Foreskin fibroblast (primary cell): ENCODE measurements at places on chromosomes 4 and X.

DNA sequence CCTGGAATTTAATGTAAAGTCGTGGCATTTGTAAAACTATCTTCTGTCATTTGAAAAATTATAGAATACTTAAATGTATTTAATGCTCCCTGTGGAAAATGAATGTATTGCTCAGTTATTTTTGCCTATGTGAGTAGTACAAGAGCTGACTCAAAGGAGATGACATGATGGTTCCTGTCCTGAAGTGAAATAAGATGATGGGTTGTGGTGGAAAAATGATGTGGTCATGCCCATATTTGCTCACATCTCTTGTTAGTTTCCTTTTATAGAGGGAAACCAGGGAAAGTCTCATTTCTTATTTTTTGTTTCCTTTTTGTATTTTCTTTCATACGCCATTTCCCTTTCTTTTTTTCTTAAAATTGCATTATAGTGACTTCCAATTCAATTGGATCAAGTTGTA lies 23.7 kb downstream of the PLS3 start:
- no peak for DNase-seq

GRCh38 chr4:155887045-155887444 lies 16.5 kb upstream of the TDO2 start:
- DNase-seq, result no peak

- DNase-seq, result no peak
These were observed 277.7 kb upstream of the FTHL17 start for GRCh38 chrX:31349515-31349914.

- no peak for DNase-seq
These were observed 60.6 kb upstream of the AFAP1 start for GRCh38 chr4:8000247-8000646.

- no peak for DNase-seq
These were observed 106.2 kb upstream of the FAT1 start for GRCh38 chr4:186829740-186830449.

- no peak for DNase-seq
These were observed 162.0 kb downstream of the SNCA start for GRCh38 chr4:89674876-89675459.

DNA sequence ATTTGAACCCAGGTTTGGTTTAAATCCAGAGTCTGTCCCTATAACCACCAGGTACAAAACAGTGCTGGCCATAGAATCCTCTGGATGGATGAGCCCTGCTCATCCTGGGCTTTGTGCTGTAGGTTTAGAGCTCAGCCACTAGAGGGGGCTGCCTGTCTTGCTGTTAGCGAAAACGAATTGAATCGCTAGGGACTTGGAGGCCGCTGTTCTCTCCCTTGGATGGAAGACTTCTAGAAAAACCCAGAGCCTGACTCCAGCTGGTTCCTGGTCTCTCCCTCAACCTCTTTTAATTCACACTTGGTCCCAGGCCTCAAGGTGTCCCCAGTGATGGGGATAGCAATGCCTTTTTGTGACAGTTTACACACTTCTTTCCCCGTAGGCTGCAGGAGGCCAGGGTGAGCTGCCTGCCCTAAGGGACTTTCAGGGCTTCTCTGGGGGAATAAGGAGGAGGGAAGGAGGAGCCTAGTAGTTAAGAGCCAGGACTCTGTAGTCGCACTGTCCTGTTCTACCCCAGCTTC lies 8.7 kb downstream of the RIPPLY1 start:
- peak; percentile 85 for DNase-seq

GRCh38 chr4:39278476-39278875 lies 87.7 kb downstream of the RFC1 start:
- no peak for DNase-seq

DNA sequence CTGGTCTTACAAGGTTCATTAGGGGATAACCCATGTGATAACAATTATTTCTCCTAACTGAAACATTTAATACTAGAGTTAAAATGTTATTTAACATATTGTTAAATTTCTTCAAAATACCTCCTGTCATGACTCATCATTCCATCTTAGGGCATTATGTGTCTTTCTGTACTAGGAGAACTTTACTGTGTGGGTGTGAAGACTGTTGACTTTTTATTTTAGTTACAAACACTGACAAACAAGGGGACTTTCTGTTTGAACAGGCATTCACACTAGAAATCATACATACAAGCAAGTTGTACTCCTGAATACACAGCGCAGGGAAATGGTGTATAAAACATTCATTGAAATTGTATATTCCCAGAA lies 175.9 kb downstream of the FBXW7 start:
- DNase-seq, result peak; percentile 40

GRCh38 chr4:7910952-7911578 lies 28.6 kb downstream of the AFAP1 start:
- DNase-seq, result peak; percentile 94

GRCh38 chr4:52019936-52020657 lies at the start of gene LRRC66:
LRRC66 (minus strand) TSS chr4:52020363; CDS start chr4:52017613, 2,750 bp downstream.
- no peak for DNase-seq

DNA sequence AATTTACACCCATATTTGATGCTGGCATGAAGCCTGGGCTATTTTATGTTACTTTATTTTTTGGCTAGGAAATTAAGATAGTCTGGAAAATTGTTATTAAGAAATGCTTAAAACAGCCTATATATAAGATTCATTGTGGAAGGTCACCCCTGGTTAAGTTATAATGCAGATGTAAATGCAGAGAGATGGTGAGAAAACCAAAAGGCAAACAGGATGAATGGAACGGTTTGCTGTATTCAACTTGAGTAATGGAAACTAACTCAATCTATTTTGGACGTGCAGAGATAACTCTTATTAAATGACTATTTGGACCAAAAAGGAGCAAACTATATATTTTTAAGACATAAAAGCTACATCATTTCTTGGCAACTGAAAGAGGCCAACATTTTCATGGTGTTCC lies 446.3 kb upstream of the FRG1 start:
- DNase-seq, result no peak

DNA sequence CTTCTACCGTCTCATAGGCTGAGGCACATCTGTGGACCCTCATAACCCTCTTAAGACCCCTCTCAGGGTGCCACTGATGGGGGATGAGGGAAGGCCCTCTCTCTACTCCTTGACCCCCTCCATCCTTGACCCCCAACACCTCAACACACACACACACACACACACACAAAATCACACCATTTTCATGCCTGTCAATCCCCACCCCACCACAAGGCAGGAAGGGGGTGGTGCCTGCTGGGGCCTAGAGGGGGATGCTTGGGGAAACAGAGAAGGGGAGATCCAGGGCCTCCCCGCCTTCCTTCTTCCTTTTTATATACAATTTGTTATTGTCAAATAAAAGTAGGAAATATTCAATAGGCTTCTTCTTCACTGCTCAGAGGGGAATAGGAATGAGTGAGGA lies 1.2 kb upstream of the EBP start:
- DNase-seq, result no peak

GRCh38 chr4:112898357-112899141 lies 150.9 kb upstream of the ANK2 start:
- DNase-seq, result no peak

GRCh38 chr4:47221721-47222120 lies 190.4 kb downstream of the GABRB1 start:
- DNase-seq, result peak; percentile 33

DNA sequence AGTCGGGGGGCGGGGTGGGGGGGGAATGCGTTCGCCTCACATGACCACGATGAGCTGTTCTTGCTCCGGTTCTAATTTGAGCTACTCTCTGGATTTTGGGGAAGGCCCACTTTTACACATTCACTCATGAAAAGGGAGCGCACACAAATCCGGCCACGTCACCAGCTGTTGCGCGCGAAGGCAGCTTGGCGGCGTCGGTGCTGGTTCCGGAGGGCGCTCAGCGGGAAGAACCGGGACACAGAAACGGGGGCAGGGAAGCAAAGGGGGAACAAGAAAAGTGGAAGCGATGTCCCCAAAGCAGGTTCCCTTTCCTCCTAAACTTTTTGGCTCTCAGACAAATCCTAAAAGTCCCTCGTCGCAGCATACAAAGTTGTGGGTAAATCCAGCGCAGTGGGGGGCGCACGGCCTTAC lies 605 bp downstream of the ANXA5 start:
- DNase-seq, result peak; percentile 94

- DNase-seq, result no peak
These were observed 60.1 kb upstream of the ADRA2C start for GRCh38 chr4:3706111-3706511.

GRCh38 chr4:124997991-124998390 lies 285.5 kb upstream of the ANKRD50 start:
- DNase-seq, result no peak

DNA sequence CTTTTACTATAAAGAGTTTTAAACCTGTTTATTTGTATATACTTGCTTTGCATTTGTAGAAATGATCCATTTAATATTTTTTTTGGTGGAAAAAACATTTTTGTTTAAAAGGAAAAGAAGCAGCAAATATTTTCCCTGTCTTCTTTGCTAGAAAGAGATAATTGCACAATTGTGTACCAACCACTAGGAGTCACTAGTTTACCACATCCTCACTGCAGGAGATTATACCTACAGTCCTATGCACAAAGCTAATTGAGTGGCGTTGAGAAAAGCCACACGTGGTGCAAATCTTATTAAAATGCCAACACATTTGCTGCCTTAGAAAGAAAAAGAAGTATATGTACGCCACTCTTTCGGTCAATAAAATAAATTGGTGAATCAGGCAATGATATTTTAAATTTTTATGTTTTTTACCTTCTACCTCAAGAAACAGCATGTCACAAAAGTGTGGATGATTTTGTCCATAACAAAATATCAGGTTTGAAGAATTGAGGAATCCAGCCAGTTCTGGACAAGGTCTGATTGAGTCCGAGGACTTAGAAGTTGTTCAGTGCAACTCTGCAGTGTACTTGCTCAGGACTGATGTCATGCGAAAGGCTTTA lies 102.9 kb downstream of the GRXCR1 start:
- no peak for DNase-seq

DNA sequence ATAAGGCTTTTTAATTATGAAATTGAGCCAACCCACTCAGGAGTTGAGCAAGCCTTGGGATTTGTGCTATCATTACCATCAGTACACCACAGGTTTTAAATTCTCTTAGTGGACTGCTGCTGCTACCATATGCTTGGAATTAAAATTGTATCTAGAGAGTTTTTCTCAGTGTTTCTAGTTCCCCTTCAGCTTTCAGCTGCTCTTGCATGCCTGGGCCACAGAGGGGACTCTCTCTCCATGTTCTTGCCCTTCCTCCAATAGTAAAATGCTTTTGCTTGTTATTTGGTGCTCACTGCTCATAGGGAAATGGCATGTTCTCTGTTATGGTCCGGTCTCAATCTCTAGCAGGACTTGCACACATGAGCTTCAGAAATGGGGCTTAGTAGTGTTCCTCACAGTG lies 101.9 kb downstream of the IGSF1 start:
- DNase-seq, result no peak

DNA sequence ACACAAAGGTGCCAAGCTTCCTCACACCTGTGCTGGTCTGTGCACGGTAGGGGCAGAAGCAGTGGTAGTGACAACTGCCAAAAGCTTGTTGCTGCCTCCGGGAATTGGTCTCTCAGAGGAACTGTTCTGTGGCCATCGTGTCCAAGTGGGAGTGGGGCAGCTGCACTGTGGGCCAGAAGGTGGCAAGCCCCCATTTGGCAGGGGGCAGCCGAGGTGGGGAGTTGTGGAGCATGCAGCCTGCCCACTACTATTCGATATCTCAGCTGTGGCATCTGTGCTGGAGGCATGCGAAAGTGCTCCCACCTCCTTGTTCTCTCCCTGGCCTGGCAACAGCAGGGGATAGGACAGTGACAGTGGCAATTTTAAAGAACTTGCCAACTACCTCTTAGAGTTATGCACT lies 192.8 kb downstream of the TBX22 start:
- DNase-seq, result no peak

GRCh38 chr4:41885456-41885855 lies 49.8 kb upstream of the TMEM33 start:
- DNase-seq, result no peak

DNA sequence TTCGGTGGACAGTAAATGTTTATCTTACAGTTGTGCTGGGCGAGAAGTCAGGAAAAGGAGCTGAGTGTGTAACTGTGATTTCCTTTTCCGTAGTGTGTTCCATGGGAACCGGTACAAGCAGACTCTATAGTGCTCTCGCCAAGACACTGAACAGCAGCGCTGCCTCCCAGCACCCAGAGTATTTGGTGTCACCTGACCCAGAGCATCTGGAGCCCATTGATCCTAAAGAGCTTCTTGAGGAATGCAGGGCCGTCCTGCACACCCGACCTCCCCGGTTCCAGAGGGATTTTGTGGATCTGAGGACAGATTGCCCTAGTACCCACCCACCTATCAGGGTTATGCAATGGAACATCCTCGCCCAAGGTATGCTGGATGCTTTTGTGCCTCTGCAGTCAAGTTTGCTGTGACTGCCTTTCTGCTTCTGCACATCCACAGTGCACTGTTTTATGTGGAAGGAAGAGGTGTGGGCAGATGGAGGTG lies 27.4 kb downstream of the NOCT start:
- peak; percentile 34 for DNase-seq

- DNase-seq, result peak; percentile 13
These were observed 208.2 kb downstream of the EVC2 start for GRCh38 chr4:5500165-5500564.

DNA sequence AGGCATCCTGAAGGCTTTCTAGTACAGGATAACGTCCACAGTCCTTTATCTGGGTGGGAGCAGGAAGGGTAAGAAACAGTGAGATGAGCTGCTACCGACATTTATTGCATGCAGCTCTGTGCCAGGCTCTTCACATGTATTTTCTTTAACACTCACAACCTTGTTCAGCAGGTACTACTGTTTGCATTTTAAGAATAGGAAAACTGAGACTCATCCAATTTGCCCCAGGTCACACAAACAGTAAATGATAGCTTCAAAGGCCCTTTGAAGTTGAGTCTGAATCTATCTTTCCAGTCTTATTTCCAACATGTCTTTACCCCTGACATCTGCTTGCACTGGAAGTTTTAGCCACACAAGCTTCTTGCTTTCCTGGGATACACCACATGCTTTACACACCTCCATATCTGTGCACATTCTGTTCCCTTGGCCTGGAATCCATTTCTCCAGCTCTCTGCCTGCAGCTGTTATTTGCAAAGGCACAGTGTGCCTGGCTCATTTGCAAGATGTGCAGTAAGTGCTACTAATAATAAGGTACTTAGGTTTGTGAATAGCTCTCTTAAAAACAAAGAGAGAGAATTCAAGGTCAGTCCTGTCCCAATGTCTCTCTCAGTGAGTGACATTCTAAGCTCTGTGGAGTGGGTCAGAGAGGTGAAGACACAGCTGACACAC lies 61.2 kb downstream of the METTL14 start:
- DNase-seq, result no peak

DNA sequence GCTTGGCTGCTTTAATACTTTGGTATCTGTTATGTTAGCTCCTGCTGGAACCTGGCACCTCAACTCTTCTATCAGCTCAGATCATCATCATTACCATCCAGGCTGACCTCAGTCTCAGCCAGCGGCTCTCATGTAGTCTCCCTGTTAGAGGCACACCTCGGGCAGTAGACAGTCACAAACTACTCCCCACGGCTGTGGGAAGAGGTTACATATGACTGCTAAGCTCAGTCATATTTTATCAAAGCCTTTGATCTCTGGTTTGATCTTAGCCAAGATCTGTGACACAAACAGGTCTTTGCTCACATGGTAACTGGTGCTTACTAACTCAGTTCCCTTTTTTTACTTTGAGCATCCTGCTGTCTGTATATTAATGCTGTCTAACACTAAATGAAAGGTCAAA lies 384.9 kb downstream of the CENPC start:
- no peak for DNase-seq

GRCh38 chr4:140790765-140791164 lies 34.6 kb upstream of the TBC1D9 start:
- DNase-seq, result peak; percentile 16

GRCh38 chr4:39961311-39961877 lies 16.3 kb downstream of the PDS5A start:
- no peak for DNase-seq

GRCh38 chrX:78839711-78840110 lies 92.2 kb downstream of the LPAR4 start:
- DNase-seq, result no peak
